ENCODE measurements at places on chromosomes 11 and 22.

DNA sequence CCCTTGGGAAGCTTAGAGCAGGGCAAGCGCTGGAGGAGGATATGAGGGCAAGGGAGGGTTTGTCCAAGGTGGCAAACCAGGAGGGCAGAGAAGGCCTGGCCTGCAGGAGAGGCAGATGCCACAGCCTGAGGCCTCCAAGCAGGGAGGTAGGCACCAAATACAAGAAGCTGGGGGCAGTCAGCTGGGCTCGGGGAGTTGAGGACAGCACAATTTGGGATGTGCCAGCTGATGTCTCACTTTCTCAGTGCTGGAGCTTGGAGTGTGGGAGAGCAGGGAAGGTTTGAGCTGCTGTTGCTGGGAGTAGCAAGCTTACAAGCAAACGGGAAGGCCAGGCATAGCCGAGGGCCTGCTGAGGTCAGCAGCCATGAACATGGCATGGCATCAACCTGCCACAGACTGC, 4.0 kb downstream of the ZDHHC24 start:
- DNase-seq = no peak

GRCh38 chr11:12556788-12557384, 117.3 kb upstream of the TEAD1 start:
- DNase-seq = no peak

GRCh38 chr22:47822422-47822821, 1060.0 kb downstream of the TBC1D22A start:
- no peak for DNase-seq

DNA sequence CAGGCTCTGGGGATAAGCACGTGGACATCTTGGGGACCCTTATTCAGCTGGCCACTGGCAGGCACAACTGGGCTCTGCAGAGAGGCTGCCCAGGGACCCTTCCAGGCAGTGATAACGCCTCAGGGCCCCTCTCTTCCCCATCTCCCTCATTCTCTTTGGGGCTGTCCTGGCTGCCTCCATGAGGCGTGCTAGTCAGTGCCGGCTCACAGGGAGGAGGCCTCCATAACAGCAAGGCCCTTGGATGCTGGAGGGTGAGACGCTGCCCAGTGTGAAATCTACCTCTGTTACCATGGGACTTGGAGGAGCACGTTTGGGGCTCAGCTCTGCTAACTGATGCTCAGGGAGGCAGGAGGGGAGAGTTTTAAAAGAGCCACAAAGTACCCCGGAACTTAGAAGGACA, 221.3 kb downstream of the CTTN start:
- DNase-seq = no peak

Data from effector memory CD8-positive, alpha-beta T cell (primary cell).